ENCODE measurements at places on chromosomes 12 and 14.

DNA sequence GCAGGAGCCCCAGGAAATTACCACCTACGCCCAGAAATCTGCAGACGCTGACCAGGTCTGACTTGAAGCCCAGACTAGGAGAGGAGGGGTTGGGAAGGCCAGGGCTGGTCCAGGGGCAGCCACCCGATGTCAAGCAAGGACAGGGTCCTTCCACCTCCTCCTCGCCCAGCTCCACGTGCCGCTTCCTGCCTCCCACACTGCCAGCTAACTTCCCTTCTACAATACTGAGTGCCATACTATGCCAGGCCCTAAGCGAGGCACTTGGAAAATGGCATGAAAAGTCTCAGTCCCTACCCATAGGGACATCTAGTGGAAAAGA is 71.7 kb downstream of the SETD3 start:
- DNase-seq = no peak

GRCh38 chr14:75119056-75119455 is 7.8 kb downstream of the NEK9 start:
- no peak for DNase-seq

GRCh38 chr14:85090681-85091080 is 439.3 kb upstream of the FLRT2 start:
- DNase-seq = no peak

- DNase-seq = no peak
Measured at GRCh38 chr14:103624860-103625259, 4.2 kb upstream of the KLC1 start.

DNA sequence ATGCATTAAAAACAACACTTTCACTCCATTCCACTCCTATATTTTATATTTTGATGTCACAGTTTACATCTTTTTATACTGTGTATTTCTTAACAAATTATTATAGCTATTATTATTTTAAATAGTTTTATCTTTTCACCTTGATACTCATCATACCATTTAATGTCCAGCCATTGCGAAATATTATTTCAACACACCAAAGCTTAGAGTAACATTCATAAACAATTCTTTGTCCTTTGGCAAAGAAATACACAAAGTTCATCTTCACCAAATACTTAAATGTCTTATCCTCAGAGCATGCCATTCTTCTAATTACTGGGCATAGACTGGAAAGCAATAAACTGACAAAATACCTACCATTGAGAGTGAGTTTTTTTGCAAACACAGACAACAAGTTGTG is 1963.4 kb upstream of the FLRT2 start:
- DNase-seq = no peak

- DNase-seq = no peak
Measured at GRCh38 chr12:126747530-126748149, 1519.3 kb upstream of the TMEM132C start.

DNA sequence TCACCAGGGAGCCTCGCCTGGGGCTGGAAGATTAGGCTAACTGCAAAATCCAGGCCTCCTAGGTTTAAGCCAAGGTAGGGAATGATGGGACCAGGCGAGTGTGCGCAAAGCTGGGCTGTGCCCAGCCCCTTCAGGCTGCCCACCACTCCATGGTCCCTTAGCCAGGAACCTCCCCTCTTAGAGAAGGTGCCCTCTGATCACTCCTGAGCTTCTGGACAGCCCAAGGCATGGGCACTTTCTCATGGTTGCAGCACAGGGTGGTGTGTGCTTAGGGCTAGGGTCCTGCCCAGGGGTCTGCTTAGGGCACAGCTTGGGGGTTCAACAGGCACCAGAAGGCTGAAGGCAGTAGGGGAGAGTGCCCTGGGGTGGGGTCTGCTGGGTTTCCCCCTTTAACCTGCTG is 69.0 kb downstream of the PRIMA1 start:
- no peak for DNase-seq

GRCh38 chr12:57126061-57126460 is 2.2 kb upstream of the LRP1 start:
- no peak for DNase-seq

DNA sequence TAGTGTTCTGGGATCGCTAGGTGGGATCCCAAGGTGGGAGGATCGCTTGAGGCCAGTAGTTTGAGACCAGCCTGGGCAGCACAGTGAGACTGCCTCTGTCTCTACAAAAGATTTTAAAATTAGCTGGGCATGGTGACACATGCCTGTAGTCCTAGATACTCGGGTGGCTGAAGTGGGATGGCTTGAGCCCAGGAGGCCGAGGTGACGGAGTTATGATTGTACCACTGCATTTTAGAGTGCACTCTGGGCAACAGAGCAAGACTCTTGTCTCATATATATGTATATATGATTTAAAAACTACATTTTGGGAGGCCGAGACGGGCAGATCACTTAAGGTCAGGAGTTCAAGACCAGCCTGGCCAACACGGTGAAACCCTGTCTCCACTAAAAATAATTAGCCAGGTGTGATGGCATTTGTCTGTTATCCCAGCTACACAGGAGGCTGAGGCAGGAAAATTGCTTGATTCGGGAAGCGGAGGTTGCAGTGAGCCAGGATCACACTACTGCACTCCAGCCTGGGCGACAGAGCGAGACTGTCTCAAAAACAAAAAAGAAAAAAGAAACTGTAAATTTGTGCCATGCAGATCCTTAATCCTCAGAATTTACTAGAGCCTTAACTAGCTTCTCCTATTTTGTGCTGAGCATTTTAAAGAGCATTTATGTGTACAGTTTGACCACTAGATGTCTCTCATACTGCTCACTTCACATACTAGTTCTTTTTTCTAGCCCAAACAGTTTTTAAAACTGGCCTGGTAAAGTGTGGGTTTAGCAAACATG is 114.8 kb downstream of the MON2 start:
- DNase-seq = no peak

DNA sequence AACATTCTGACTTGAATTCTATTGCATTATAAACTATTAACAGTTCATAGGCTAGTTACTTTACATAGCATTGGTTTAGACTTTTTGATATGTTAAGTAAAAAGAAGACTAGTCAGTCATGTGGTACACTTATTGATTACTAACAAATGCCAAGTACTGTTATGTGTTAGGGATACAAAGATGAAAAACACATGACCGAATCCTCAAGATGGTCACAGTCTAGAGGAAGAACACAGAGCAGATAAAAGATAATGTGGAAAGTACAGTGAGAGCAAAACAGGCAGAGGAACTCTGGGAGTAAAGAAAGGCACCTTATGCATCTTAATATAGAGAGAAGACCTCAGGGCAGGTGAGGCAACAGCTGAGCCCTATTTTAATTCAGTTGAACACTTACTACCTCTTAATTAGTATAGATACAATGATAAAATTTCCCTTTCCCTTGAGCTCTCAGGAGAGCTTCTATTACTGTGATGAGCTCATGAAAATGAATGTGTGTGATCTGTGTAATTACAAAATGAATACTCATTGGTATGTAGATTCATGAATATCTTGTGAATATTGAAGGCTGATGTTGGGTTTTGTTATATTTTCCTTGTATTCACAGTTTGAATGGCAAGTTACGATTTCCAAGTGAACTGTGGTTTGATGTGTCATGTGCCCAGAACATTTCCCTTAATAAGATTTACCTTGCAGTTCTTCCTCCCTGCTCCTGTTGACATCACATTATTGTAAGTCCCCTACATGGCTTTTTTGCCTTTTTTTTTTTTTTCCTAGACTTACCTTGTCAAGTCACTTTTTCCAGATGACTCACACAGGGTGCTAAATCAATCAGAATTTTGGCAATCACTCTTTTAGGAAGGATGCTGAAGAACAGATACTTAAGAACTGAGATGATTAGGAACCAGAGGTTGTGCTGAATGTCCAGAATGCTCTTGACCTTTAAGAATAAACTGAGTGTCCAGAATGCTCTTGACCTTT is 29.5 kb upstream of the MSRB3 start:
- no peak for DNase-seq

GRCh38 chr14:70709726-70710382 is 68.1 kb downstream of the TTC9 start:
- no peak for DNase-seq

DNA sequence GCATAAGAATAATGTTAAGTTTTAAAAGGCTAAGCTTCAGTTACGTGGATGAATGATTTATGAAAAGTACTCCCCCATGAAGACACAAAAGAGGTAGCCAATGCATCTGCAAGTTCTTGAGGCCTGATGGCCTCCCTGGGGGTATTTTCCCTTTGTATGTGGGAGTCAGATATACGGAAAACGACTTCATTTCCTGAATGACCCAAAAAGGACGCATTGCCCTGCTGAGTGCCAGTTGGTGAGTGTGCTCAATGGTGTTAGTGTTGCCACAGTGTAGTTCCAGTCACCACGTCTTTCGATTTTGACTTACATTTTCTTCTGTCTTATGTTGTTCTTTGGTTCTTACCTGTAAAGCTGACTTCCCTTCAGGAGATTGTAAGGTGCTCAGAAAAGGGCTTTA is 8.0 kb downstream of the ETV6 start:
- no peak for DNase-seq

DNA sequence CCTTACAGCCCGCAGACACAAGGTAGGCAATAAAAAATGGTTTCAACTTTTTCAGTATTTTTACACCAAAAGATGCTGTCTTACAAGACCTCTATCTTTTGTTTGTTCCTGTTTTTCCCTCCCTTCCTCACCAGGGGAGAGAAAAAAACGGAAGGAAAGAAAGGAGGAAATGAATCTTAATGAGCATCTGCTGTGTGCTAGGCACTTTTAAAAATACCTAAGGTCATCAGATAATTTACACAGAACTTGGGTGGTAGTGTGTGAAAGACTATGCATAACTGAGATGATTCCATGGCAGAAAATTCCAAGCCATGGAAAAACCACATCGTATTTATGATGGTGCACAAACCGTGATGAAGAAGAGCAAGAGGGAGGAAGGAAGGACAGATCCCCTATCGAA is 121.2 kb downstream of the DIP2B start:
- no peak for DNase-seq

DNA sequence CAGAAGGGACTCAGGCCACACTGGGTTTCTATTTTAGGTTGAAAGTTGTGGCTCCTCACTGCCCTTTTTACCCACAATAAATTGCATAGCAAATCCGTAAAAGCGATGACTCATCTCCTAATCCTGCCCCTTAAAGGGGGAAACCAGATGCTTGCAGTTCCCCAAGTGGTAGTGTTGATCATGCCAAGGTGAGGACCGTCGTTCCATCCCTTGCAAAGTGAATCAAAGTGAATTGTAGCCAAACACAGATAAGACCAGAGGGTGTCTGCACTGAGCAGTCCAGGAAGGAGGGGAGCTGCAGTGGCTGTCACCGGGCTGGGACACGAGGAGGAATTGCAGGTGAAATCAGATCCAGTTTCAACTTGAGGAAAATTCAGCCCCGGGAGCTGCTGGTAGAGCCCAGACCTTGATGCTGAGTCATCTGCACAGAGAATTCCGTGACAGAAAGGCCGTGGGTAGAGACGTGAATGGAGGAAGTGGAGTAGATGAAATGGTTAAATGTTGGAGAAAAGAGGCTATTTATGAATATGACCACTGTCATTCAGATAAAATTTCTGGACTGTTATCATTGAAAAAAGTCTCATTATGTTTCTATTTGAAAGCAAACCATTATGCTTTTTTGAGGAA is 44.2 kb upstream of the MMP17 start:
- DNase-seq = no peak

DNA sequence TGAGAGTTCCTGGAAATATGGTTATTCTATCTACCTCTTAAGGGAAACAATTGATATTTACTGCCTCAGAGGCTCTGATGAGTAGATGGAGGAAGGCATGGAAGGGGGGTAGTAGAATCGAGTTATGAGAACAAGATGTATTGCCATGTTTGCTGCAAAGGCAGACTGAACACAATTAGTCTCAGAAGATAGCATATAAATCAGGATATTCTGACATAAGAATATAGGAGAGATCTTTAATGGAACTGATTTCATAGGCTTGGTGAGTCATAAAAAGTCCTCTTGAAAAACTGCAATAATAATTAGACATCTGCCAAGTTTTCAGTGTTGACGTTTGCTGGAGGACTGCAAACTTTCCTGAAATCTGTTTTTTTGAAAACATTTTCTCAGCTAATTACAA is 636.1 kb downstream of the TMTC2 start:
- DNase-seq = no peak

DNA sequence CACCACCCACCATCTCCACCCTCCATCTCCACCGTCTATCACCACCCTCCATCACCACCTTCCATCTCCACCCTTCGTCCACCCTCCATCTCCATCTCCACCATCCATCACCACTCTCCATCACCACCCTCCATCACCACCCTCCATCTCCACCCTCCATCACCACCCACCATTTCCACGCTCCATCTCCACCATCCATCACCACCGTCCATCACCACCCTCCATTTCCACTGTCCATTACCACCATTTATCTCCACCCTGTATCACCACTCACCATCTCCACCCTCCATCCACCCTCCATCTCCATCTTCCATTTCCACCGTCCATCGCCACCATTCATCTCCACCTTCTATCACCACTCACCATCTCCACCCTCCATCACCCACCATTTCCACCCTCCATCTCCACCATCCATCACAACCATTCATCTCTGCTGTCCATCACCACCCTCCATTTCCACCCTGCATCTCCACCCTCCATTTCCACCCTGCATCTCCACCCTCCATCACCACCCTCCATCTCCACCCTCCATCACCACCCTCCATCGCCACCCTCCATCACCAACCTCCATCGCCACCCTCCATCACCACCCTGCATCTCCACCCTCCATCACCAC is 6.1 kb upstream of the CEP170B start:
- no peak for DNase-seq

- no peak for DNase-seq
Measured at GRCh38 chr14:61475316-61475715, 153.9 kb downstream of the PRKCH start.

- no peak for DNase-seq
Measured at GRCh38 chr14:75535164-75535898, 13.1 kb downstream of the BATF start.

- DNase-seq = no peak
Measured at GRCh38 chr14:78486081-78486480, 315.9 kb downstream of the NRXN3 start.

- no peak for DNase-seq
Measured at GRCh38 chr14:55752580-55753390, 172.8 kb downstream of the KTN1 start.

DNA sequence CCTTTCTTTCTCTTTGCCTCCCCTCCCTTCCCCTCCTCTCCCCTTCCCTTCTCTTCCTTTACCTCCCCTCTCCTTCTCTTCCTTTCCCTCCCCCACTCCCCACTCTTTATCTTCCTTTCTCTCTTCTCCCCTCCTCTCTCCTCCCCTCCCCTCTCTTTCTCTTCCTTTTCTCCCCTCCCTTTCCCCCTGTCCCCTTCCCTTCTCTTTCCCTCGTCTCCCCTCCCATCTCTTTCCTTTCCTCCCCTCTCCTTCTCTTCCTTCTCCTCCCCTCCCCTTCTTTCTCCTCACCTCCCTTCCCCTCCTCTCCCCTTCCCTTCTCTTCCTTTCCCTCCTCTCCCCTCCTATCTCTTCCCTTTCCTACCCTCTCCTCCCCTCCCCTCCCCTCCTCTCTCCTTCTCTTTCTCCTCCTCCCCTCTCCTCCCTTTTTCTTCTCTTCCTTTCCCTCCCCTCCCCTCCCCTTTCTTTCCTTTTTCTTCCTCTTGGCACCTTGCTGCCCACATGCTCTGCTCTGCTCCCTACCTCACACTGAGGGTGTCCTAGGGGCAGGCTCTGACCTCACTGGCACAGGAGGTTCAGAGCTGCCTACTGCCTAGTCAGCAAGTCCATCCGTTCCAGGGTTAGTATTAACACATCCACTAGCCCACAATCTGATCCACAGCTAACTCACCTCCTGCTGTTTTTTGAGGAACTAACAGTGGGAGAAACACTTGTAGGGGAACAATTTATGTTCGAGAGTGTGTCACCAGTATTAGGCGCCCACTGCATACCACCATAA is 101.0 kb downstream of the NUAK1 start:
- no peak for DNase-seq

Data from D721Med (cell line).